Activated T-cell treated with anti-CD3 and anti-CD28 coated beads, Interleukin-2, amount 50 U/mL, for 1 hour (primary cell): ENCODE measurements at places on chromosomes 7 and 10.

DNA sequence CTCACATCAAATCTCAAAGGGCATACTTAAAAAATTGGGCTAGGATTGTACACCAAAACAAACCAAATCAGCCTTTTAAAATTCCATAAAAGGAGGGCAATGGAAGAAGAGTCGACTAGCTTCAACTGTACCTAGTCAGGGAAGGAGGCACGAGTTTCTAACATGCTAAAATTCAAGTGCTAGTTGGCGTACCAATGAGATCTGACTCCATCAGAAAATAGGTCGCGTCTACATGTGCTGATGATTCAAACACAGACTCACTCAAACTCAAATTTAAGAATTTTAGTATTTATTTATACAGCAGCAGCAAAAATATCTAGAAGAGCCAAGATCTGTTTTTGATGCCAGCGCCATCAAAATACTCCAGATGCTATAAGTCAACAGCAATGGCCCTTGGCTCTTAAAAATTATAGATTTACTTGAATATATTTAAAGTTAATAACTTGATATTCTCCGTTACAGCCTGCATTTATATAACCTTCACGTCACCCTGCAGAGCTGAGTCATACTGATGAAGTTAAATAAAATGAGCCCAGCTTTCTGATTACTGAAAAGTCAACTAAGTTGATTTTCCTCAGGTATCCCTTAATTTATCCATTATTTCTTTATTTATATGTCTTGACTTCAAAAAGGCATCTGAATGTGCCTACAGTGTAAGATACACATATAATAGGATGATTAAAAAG, 302.1 kb upstream of the IMMP2L start:
- DNase-seq: no peak

- DNase-seq: no peak
Measured at GRCh38 chr7:139973101-139974050, 89.4 kb downstream of the PARP12 start.

DNA sequence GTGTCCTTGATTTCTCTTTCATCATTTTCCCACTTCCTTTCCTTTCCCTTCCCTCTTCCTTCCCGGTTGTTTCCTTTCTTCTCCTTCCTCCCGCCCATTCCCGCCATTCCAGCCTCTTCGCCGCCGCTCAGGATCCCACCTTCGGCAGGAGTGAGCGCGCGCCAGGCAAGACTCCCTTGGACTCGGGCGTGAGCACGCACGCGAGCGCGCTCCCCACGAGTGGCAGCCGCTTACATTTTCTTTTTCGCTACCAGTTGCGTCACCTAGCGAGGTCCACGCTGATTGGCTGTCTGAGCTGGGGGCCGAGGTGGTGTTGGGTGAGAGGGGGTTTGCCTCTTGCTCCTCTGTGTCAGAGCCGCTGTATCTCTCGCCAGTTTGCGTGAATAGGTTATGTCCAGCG, 11.8 kb downstream of the ZAN start:
- no peak for DNase-seq

DNA sequence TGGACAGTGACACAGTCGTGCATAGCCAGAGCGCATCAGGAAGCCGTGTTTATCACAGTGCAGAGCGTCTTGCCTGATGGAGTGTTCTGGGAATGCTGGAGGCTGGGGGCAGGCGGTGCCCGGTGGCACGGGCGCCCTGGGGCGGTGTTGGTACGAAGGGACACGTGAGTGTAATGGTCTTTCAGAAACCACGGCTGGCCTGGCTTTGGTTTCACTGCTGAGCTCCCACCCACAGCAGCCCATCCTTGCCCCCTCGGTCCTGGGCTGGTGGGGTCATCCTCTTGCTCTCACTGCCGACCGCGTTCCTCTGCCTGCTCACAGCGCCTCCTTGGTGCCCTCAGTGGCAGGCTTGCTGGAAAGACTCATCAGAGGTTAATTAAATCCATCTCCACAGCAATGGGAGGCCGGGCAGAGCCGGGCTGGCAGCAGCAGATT, 50.6 kb downstream of the NKX6-2 start:
- no peak for DNase-seq

DNA sequence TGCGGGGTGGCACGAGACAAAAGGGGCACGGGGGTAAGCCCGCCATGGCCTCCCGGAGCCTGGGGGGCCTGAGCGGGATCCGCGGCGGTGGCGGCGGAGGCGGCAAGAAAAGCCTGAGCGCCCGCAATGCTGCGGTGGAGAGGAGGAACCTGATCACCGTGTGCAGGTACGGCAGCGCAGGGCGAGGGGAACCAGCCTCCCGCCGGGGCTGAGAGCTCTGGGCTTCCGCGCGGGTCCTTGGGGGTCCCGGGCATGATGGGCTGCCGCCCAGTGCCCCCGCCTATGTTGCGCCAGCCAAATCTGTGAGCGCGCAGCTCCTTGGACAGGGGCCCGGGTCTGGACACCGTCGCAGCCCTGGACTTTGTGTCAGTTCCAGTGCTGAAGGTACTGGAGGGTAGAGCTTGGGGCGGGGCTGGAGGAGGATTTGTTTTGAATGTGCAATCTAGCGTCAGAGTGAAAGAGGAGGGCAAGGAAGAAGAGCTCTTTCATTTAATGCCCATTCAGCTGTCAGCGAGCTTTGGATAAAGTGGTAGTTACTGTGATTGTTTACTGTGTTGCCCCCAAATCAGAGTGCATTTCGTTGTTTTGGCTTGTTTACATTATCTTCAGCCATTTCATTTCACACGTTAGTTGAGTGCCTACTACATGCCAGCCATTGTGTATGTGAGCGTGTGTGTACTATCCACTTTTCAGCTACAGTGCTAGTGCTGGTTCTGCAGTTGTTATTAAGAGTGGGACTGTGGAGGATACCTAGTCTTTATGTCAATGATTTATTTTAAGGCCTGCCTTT, 777 bp downstream of the RUNDC3B start:
- peak; percentile 55 for DNase-seq
